Left renal pelvis (tissue), 4 donors: ENCODE measurements at places on chromosomes 4 and X. TPM values are rescaled to one million over a fixed set of nuclear protein-coding genes. Genes with fewer than 3 reads are reported as not detected.

- DNase-seq: no peak
These were observed 226.7 kb upstream of the MAD2L1 start for GRCh38 chr4:120293341-120293740.

DNA sequence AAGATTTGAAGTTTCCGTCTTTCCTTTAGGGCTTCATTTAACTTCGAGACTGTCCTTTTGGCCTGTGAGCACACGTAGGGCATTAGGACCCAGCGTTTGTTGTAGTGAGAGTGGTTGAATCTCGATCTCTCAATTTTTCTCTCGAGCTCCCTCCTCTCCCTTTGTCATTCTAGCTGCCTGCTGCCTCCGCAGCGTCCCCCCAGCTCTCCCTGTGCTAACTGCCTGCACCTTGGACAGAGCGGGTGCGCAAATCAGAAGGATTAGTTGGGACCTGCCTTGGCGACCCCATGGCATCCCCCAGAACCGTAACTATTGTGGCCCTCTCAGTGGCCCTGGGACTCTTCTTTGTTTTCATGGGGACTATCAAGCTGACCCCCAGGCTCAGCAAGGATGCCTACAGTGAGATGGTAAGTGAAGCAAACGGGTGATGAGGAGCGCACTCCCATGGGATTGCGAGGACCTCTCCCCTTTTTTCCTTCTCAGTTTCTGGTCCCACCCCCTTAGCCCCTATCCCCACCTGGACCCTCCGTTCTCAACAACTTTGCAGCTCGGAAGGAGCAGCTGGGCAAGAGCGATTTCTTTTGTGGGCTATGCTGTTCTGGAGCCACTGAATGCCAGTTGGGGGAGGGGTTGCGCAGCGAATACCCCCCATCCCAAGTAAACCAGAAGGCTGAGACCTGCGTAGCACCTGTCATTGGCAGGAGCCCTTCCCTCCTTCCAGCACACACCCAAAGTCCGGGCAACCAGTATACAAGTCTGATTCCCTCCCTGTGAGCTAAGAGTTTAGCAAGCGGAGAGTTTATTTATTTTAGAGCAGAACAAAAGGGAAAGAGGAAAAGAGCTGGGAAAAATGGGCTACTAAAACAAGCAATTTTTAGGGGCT lies at the start of gene TMEM35A:
Gene TMEM35A, plus strand, starts transcription at position 164 of the 883 bp plus-strand sequence. Its CDS starts 124 bp downstream, at position 288.
- no peak for DNase-seq

ENAM gene
- polyA plus RNA-seq: 5.7 TPM

C4orf51 gene
- not detected for polyA plus RNA-seq

- no peak for DNase-seq
These were observed 468.5 kb upstream of the FTHL17 start for GRCh38 chrX:31540313-31540712.

IBSP gene
- not detected for polyA plus RNA-seq

- no peak for DNase-seq
These were observed 40.3 kb downstream of the C4orf54 start for GRCh38 chr4:99617374-99617773.

AFP gene
- polyA plus RNA-seq: 891 TPM

DNA sequence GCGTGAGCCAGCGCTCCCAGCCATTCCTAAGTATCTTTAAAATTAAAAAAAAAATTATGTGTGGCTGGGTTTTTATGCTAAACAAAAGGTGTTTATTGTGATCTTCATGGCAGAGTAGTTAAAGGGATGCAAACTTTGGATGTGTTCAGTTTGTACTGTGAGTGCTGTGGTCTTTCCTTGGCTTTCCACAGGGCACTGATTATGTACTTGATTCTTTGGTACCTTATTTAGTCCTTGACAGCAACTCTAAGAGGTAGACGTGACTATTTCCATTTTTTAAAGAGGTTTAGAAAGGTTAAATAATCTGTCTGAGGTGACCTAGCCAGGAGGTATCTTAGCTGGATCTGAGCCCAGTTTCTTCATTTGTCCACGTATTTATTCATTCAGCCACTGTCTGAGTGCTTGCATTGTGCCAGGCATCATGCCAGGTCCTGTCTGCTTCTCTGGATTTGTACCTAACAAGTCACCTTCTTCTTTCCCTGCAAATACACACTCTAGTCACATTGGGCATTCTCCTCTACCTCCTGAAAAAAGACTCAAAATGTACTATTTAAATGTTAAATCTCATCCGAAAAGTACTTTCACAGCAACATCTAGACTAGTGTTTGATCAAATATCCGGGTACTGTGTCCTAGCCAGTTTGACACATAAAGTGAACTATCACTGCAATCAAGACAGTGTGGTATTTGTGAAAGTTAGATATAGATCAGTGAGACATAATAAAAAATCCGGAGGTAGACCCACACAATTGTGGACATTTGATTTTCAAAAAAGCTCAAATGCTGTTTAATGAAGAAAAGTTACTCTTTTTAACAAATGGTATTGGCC lies 31.5 kb downstream of the WWC2 start:
- DNase-seq: no peak

DNA sequence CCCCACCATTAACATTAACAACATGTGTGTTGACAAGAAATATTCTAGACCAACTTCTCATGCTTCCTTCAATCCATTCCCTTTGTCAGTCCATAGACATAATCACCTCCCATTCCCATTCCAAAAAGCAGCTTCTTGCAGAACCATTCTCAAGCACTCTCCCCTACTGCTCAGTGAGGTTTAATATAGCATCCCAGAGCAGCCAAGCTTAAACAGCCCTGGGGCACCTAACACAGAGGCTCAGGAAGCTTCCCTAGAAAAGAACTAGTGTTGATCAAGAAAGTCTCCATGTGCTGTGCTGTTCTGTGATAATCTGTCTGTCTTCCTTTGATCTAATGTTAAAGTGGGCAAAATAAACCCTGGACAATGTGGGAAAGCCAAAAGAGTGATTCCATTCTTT lies 174.2 kb upstream of the NOCT start:
- DNase-seq: no peak

- no peak for DNase-seq
These were observed 417.7 kb upstream of the GALNT7 start for GRCh38 chr4:172750910-172751309.

DNA sequence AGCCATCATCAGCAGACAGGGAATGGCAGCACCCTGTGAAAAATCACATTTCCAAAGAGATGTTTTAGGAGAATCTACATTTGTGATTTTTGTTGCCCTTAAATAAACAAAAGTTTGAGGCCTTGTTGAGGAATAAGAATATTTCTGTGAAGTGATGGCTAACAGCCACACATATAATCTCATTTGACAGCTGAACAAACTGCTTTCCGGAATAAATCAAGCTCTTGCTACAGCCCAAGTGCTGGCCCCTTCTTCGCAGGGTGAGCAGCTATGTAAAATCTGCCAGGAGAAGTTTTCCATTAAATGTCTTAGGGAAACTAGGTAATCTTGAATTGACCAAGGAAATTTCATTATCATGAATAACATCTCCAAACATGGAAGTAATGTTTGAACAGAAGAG lies 106.4 kb upstream of the GPM6B start:
- no peak for DNase-seq

DNA sequence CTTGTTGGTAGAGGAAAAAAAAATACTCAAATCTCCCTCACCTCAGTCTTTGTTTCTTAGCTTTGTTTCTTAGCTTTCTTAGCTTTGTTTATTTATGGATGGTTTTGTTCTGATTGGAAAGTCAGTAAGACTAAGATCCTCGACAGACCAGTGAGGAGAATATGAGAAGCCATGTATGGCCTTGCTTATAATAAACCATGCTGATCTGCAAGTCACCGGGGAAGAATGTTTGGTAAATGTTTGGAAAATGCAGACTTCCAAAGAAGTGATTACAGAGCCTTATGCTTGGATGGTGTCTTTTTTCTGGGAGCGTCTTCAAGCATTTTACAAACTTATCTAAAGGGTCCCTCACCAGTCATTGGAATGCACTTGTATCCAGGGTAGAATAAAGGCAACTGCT lies 90.1 kb upstream of the NOCT start:
- DNase-seq: no peak

DNA sequence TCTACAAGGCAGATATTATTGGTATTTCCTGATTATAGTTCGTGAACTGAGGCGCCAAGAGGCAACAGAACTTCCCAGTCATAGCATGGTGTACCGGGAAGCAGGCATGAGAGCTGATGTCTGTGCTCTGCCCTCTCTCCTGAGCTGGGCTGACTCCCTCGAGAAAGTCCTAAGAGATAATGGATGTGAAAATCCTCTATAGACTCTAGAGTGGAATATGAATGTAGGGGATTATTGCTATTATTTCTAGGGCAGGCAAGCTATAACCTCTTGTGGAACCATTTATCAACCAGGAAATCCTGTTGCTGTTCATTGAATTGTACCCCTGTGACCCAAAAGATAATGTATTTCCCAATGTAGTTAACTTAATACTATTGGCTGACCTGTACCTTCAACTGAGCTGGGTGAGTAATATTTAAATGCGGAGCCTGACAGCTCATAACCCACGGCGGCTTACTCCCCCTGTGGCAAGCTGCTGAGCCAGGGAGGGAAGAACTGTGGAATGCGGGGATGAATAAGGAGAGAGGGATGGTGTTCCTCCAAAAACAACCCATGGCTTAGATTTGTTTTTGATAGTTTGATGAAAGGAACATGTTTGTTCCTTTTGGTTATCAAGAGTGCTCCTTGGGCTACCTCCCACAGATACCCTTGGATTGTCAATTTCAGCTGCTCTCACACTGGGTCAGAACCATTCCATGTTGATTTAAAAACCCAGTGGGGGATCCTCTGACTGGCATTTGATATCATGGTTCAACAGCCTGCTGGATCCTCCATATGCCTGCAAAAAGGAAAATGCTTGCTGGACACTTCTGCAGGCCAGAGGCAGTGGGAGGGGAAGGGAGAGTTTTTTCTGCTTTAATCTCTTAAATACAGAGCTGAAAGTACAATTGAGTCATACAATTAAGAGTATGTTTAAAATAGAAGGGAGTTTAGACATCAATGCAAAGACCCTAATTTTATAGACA lies 339.0 kb upstream of the BOD1L1 start:
- no peak for DNase-seq

GRCh38 chr4:51998837-51999236 lies 21.3 kb downstream of the LRRC66 start:
- no peak for DNase-seq

DNA sequence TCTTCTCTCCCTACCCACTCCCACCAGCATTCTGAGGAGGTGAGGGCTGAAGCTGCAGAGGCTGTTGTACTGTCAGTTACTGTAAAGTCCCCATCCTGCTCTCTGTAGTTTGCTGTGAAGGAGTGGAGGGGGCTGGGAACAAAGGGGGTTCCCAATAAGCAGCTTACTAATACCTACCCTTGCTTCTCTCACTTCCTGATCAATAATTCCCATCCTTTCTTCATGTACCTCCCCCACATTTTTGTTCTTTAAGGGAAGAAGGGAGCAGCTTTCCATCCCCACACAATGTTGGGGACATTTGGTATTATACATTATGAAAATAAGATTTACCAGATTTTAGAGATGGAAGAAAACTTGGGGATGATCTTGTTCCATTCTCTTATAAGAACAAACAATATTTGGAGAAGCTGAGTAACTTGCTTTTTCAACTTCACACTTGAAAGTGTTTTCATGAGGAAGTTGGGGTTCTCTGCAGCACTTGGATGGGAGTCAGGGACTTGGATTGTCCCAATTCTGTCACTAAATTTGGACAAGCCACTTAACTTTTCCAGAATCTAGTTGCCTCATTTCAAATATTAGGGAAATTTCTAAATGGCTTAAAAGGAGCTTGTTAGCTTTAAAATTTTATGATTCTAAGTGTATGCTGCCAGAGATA lies 5.4 kb downstream of the TBC1D1 start:
- no peak for DNase-seq

GRCh38 chrX:10159145-10159468 lies 2.3 kb downstream of the CLCN4 start:
- no peak for DNase-seq

GRCh38 chr4:39614487-39615162 lies 24.0 kb downstream of the SMIM14 start:
- no peak for DNase-seq

MTMR8 gene
- 2.5 TPM for polyA plus RNA-seq

- no peak for DNase-seq
These were observed 157.0 kb downstream of the TMEM164 start for GRCh38 chrX:110159865-110160264.

DNA sequence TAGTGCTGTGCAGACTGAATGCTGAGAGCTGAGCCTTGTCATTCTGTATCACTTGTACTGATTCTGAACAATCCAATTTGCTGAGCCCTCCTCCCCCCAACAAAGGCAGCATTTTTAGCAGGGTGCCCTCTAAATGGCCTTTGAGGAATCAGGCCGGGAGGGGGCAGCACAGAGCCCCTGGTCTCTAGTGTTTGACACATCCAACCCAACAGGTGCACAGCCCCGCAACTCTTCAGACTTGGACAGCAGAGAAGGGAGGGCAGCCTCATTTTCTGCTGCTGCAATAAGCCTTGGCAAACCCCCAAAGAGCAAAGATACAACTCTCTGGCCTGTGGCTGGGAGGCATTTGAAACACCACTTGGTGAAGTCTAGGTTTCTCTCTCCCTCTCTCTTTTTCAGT lies 3.4 kb downstream of the ATP1B4 start:
- DNase-seq: no peak

- DNase-seq: no peak
These were observed 14.1 kb upstream of the CCNI start for GRCh38 chr4:77089866-77090265.

ELOVL6 gene
- polyA plus RNA-seq: 29.2 TPM

DNA sequence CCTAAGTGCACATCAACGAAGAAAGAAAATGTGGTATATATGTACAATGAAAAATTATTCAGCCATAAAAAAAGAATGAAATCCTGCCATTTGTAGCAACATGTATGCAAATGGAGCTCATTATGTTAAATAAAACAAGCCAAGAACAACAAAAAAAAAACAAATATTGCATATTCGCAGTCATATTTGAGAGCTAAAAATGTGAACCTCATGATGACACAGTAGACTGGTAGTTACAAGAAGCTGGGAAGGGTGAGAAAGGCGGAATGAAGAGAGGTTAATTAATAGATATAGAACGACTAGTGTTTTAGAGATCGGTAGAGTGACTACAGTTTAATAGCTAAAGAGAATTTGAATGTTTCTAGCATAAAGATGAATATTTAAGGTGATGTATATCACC lies 89.2 kb downstream of the PDS5A start:
- DNase-seq: no peak

- no peak for DNase-seq
These were observed 145.0 kb downstream of the RTL3 start for GRCh38 chrX:78513971-78514738.

HSD17B11 gene
- 61.9 TPM for polyA plus RNA-seq

DNA sequence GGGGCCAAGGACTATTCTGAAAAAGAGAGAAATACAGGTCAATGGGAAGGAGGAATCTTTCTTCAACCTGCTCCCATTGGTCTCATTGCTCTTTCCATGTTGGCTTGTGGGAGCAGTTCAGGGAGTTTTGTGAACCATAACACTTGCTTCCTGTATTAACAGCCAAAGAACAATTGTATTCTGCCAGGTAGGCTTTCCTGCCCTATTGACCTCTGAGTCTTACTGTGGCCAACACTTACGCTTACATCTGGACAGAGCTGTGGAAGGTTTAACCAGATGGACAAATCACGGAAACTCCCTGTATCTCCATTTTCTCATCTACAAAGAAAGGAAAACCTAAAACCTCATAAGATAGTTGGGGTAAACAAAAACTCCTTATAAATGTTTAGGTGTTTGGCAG lies 30.7 kb downstream of the MID1IP1 start:
- DNase-seq: no peak

MAGEA4 gene
- polyA plus RNA-seq: not detected
